ENCODE measurements at places on chromosomes 6 and 20. TPM values are rescaled to one million over a fixed set of nuclear protein-coding genes. Genes with fewer than 3 reads are reported as not detected.

The PNPLA1 gene
- total RNA-seq: not detected

The FBXO30 gene
- total RNA-seq: 8.3 TPM

The SHLD1 gene
- 2.6 TPM for total RNA-seq

The OR12D3 gene
- not detected for total RNA-seq
